ENCODE measurements at places on chromosomes 11 and 22.

GRCh38 chr11:68460741-68461574 is at the start of gene PPP6R3:
Gene PPP6R3 (plus strand): TSS chr11:68460752. CDS start chr11:68537665, 76,913 bp downstream.
- peak; percentile 60 for DNase-seq

GRCh38 chr11:79054636-79055035 is 386.2 kb downstream of the TENM4 start:
- DNase-seq, result no peak

DNA sequence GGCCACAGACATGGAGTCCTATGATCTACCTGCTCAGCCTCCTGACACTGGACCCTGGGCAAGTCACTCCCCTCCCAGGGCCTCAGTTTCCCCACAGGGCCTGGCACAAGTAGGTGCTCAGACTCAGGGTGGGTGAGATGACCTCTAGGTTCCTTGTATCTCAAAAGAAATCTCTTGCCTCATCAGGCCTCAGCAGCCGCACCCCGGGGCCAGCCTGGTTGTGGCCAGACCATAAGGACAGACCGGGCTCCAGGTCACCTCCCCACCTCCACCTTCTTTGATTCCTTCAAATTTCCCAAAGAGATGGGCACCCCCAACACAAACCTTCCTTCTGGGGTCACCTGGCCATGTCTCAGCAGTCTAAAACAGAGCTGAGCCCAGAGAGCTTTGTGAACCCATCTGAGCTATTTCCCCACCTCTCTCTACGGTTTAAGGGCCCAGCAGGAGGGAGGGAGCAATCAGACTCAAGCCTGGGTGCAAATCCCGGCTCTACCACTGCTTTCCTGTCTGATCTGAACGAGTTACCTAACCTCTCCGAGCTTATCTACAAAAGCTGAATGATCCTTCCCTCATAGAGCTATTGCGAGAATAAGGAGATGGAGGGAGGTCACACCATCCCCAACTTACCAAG is 2.5 kb upstream of the APOL4 start:
- DNase-seq, result no peak

GRCh38 chr11:16977136-16977993 is 36.8 kb downstream of the PLEKHA7 start:
- no peak for DNase-seq

- DNase-seq, result no peak
Measured at GRCh38 chr11:2810411-2811205, 75.0 kb downstream of the CDKN1C start.
